ENCODE measurements at places on chromosomes 1 and 21. TPM values are rescaled to one million over a fixed set of nuclear protein-coding genes. Genes with fewer than 3 reads are reported as not detected.

HSD3B2 gene
- 0.32 TPM for total RNA-seq

CLDN17 gene
- total RNA-seq: not detected

NMNAT1 gene
- total RNA-seq: 9.7 TPM

KCNQ4 gene
- total RNA-seq: 0.79 TPM

CACNA1E gene
- 0.60 TPM for total RNA-seq

FMN2 gene
- 0.33 TPM for total RNA-seq

S100A1 gene
- not detected for total RNA-seq

TMEM240 gene
- 17.3 TPM for total RNA-seq

KCNK1 gene
- 14.6 TPM for total RNA-seq

SLC5A9 gene
- total RNA-seq: not detected

MFAP2 gene
- total RNA-seq: 459 TPM

HPCA gene
- 2.9 TPM for total RNA-seq

TDRD10 gene
- total RNA-seq: 0.31 TPM

ACOT7 gene
- total RNA-seq: 17.4 TPM
